B cell (primary cell): ENCODE measurements at places on chromosomes 1 and 21.

GRCh38 chr1:198462365-198463019 lies 78.0 kb downstream of the ATP6V1G3 start:
- no peaks in the 10 kb centered on the region for H3K4me1 ChIP-seq
- H3K27ac ChIP-seq, result no peak overlapping the region
- no peak overlapping the region for H3K4me3 ChIP-seq
- H3K27me3 ChIP-seq, result no peaks in the 10 kb centered on the region
- no peak for DNase-seq

DNA sequence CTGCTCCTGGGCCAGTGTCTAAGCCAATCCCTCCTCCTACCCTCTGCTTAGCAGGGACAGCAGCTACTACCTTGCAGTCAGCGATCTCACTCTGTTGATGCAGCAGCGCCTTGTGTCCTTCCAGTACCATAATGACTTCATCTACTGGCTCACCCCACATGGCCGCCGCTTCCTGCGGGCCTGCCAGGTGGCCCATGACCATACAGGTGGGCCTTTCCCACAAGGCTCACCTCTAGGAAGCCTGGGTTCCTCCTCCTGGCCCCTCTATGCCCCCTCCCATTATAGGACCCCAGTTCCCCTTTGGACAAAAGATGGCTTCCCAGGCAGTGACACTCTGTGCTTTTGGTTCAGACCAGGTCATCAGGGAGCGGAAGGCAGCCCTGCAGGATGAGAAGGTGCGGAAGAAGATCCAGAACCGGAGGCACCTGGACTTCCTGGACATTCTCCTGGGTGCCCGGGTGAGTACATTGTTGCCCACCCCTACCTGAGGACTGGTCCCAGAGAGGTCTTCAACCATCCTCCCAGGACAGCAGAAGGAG lies 15.1 kb downstream of the CYP4B1 start:
- no peak overlapping the region for H3K4me3 ChIP-seq
- no peak overlapping the region for H3K27ac ChIP-seq
- no peak for DNase-seq
- no peaks in the 10 kb centered on the region for H3K36me3 ChIP-seq
- H3K4me1 ChIP-seq, result no peaks in the 10 kb centered on the region

- no peaks in the 10 kb centered on the region for H3K36me3 ChIP-seq
- H3K27me3 ChIP-seq, result no peaks in the 10 kb centered on the region
- DNase-seq, result no peak
- no peaks in the 10 kb centered on the region for H3K4me1 ChIP-seq
Measured at GRCh38 chr1:57696043-57696442, 272.2 kb upstream of the DAB1 start.

DNA sequence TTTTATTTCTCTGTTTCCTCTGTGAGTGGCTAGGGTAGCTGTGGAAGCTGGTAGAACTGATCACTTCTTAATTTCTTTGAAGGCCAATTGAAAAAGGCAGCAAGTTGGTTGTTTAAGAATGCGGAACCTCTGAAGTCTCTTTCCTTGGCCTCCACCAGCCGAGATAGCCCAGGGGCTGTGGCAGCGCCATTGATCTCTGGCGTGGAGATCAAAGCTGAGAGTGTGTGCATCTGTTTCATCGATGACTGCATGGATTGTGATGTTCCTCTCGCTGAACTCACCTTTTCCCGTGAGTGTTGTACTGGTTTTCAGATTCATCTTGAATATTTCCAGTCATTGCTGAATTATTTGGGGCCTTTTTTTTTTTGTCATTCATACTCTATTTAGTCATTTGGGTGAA lies 97.7 kb downstream of the VPS13D start:
- no peak overlapping the region for H3K27ac ChIP-seq
- H3K4me1 ChIP-seq, result no peaks in the 10 kb centered on the region
- no peaks in the 10 kb centered on the region for H3K27me3 ChIP-seq
- no peak overlapping the region for H3K4me3 ChIP-seq
- DNase-seq, result no peak

DNA sequence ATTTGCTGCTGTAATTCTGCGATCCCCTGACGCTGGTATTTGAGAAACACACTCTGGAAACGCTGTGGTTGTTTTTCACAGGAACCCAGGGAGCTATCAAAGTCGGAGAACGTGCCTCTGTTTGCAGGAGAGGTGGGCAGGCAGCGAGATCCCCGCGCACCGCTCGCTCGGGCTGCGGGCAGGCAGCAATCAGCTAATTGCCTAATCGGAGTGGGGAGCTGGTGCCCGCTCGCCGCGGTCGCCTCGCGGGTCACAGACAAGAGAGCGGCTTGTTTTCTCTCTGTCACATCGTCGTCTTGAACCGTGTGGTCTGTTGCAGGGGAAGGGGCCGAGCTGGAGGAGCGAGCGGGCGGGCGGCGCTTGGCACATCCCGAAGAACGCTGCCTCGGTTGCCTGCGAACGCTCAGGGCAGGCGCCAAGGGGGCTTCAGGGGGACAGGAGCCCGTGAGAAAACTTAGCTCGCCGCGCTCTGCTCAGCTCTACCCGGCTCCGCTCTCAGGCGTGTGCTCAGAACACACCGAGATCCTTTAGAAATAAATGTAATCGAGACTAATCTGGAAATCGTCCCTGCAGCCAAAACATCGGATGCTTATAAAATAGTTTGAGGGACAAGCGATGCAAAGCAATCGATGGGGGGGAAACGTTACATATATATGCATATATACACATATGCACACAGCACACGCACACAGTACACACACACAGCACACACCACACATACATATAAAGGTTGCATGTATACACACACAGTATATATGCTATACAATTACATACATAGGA lies 93.6 kb upstream of the SMYD2 start:
- no peak overlapping the region for H3K27ac ChIP-seq
- no peaks in the 10 kb centered on the region for H3K4me1 ChIP-seq
- no peak for DNase-seq
- no peak overlapping the region for H3K4me3 ChIP-seq
- peaks cover 7% of the 10 kb centered on the region for H3K27me3 ChIP-seq
- no peaks in the 10 kb centered on the region for H3K36me3 ChIP-seq

DNA sequence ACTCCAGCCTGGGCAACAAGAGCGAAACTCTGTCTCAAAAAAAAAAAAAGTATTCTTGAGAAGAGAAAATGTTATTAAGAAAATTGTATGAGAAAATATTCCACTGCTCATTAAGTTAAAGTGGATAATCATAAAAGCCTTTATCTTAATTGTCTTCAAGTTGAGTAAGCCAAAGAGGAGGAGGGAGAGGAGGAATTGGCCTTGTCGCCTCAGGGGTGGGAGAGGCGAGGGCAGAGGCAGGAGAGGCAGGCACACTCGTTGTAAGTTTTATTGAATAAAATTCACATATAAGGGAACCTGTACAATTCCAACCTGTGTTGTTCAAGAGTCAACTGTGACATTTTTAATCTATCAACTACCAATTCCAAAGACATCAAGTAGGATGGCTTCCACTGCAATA lies 820.3 kb downstream of the USP25 start:
- no peak for DNase-seq
- H3K27me3 ChIP-seq, result no peaks in the 10 kb centered on the region
- H3K36me3 ChIP-seq, result no peaks in the 10 kb centered on the region
- no peak overlapping the region for H3K27ac ChIP-seq
